ENCODE measurements at places on chromosomes 7 and 10.

- no peak for DNase-seq
Measured at GRCh38 chr7:28155019-28155660, 25.5 kb downstream of the JAZF1 start.

- DNase-seq: peak; percentile 7
Measured at GRCh38 chr10:97338041-97338440, 3.5 kb upstream of the FRAT2 start.

GRCh38 chr10:526651-527312 is 162.7 kb downstream of the DIP2C start:
- peak; percentile 47 for DNase-seq

DNA sequence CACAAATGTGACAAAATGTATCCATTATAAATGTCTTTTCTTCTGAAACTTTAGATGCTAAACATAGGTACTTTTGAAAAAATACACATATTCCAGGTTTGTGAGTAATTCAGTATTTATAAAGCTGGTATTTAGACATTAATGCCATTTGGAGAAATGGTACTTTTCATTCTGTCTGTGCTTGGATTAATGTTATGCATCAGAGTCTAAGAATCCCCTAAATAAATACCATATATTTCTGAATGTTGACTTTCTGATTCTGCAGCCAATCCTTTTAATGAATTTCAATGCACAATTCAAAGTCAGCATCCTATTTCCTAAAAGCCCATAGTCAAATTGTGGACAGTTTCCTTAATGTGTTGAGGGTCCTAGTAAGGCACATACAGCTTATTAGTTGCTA is 145.0 kb downstream of the DKK1 start:
- no peak for DNase-seq

- no peak for DNase-seq
Measured at GRCh38 chr7:158824028-158824427, 5.3 kb downstream of the ESYT2 start.

- no peak for DNase-seq
Measured at GRCh38 chr10:70362328-70362727, 20.1 kb downstream of the LRRC20 start.

- peak; percentile 39 for DNase-seq
Measured at GRCh38 chr7:2821161-2821841, 22.8 kb downstream of the GNA12 start.

DNA sequence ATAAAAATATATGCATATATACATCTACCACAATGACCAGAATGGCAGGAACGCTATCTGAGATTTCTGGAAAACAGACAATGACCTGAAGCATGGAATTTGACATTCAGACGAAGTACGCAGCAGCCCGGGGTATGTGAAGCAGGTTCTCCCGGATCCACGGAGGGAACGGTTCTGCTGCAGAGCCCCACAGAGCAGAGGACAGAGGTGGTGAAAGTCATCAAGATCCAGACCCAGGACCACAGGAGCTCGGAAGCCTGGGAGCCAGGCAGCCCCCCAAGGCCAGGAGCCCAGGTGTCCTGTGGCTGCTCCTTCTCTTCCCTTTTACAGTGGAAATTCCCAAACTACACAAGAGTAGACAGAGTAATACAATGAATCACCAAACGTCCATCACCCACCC is 42.1 kb upstream of the DNAAF5 start:
- DNase-seq: no peak

DNA sequence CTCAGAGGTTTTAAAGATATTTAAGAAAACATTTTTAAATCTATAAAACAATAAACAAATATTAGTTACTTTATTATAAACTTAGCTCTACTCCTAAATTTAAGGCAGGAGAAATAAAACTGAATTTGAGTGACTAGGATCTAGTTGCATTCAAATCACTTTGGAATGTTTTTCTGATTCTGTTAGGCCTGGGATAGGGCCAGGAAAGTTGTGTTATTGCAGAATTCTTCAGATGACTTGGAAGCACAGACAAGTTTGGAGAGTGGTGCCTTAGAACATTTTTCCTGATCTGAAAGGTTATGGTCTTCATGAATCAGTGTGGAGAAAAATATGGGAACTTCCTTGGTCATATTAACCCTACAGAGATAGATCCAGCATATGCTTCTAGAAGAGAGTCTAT is 15.6 kb upstream of the SLC25A13 start:
- DNase-seq: no peak

GRCh38 chr7:105647591-105647990 is 66.3 kb upstream of the EFCAB10 start:
- no peak for DNase-seq

DNA sequence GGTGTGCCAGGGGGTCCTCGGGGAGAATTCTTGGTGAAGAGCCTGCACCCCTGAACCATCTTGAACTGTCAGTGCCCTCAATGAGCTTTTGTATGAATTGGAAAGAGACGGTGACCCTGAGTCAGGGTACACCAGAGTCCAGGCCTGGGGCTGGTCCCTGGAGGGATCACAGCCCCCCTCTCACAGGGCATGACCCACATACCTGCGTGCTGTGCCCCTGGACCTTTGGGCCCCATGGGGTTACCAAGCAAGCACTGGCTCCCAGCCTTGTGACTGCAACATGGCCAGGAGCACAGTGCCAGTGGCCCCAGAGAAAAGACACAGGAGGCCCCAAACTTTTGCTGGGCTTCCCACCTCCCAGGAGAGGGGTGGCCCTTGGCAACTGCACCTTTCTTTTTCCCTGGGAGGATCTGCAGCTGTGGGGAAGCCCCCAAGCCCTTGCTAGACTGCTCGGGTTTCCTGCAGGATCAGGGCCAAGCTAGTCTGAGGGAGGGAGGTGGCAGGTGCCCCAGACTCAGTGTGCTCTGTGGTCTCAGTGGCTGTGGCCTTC is 153.5 kb downstream of the ZNF248 start:
- no peak for DNase-seq

- peak; percentile 83 for DNase-seq
Measured at GRCh38 chr10:119316729-119317097, 109.3 kb downstream of the GRK5 start.

DNA sequence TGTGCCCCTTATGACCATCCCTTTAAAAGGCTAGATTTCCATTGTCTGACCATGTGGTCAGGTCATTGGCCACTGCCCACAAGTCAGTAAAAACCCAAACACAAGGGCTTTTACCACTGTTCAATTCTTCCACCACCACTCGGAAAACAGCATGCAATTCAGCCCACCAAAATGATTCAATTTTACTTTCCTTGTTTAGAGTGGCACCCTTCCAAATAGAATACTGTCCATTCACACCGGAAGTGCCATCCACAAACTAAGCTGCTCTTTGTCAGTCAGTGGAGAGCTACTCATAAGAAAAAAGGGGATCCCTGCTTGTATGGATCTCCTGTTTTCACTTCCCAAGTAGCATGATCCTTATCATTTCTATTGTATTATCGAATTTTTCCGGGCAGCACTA is 350.7 kb upstream of the MBL2 start:
- no peak for DNase-seq

GRCh38 chr10:3424111-3424851 is 251.7 kb upstream of the PITRM1 start:
- peak; percentile 37 for DNase-seq

DNA sequence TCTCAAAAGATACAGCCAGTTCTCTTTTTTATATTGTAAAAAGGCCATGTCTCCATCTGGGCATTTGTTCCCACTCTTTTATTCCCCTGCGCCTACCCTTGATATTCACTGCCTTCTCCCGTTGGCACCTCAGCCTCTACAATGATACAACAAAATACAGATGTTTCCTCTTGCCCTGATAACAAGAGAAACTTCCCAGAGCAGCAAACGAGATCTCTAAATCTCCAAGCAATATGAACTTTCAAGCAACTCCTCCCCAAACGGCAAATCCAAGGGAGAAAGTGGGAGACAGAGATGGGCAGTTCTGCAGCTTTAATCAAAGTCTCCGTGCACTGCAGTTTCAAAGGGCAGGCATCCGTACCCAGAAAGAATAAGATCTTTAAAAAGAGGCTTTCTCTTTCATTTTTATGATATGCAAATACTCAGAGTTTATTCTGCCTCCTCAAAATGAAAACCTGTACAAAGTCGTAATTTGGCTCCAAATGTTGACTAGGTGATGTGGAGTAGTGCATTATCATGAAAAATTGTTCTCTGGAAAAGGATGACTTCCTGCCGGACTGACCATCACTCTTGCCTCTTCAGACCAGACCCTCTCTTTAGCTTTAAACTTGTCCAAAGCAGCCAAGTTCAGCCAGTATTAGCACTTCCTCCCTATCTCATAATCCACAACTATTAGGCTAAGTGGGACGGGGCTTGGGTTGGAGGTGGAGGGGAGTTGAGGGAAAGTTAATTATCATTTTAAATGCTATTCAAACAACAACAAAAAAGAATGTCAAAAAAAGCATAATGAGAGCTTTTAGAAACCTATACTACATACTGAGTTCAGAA is 682 bp downstream of the HGF start:
- DNase-seq: no peak

- no peak for DNase-seq
Measured at GRCh38 chr10:122532601-122533296, 27.8 kb upstream of the DMBT1 start.

DNA sequence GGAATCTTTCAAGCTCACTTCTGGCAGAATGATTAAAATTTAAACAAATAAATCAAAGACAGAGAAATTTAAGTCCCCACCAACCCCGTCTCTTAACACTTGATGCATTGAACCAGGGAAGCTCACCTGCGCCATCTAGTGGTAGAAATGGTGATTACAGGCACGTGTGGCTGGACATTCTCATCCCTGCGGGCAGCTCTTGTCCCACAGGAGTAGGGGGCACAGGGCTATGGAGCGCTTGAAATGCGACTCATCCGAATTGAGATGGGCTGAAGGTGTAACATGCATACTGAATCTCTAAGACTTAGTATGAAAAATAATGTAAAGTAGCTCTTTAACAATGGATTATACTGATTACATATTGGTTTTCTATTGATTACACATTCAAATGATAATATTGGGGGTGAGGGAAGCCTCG is 24.8 kb upstream of the SLIT1 start:
- DNase-seq: peak; percentile 94

Measured in ELF-1 (cell line).